ENCODE measurements at places on chromosomes 2 and 18.

- no peak for DNase-seq
These were observed 56.3 kb upstream of the ZNF532 start for GRCh38 chr18:58808349-58808748.

DNA sequence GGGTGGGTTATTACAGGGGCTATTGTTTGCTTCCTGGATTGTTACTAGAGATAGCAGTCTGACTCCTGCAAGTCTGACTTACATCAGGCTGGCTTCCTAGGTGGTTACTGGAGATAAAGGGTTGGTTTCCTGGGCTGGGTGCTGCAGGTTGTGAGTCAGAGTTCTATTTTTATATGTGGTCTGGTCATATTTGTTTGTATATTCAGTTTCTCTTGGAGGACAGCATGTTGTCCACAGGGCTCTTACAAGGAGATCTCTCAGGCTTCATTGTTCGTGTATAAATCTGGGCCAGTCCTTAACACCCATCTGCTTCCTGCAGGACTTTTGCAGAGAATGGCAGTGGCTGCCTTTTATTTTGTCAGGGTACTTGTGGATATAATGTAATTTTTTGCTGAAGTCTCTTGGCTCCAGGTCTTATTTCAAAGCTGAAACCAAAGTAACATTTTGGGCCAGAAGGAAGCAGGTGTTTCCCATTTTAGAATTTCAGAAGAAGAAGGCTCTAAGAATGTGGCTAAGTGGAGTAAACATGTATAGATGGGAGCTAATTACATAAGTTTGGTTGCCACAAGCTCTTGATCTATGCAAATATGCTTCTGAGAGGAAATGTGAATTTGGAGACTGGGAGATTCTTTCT lies 65.9 kb upstream of the SLC16A14 start:
- no peak for DNase-seq

DNA sequence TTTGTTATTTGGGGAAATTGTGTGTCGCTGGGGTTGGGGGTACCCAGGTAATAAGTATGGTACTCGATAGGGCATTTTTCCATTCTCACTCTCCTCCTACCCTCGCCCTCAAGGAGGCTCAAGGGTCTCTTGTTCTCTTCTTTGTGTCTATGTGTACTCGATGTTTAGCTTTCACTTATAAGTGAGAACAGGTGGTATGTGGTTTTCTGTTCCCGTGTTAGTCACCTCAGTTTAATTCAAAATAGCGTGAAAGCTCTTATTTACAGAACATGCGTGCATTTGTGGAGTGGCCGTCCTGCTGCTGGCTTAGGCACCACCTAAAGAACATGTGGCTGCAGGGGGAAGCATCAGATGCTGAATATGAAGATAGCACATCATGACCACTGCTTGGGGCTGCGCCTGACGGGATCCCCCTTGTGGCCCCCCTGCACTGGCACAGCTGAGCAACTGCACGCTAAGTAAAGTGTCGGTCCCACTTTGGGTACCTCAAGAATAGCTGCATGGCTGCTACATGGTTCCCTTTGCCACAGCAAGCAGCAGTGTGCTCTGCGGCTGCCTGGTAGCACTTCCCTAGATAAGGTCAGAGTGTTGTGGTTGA lies 569.0 kb downstream of the DCDC2C start:
- peak; percentile 16 for DNase-seq

DNA sequence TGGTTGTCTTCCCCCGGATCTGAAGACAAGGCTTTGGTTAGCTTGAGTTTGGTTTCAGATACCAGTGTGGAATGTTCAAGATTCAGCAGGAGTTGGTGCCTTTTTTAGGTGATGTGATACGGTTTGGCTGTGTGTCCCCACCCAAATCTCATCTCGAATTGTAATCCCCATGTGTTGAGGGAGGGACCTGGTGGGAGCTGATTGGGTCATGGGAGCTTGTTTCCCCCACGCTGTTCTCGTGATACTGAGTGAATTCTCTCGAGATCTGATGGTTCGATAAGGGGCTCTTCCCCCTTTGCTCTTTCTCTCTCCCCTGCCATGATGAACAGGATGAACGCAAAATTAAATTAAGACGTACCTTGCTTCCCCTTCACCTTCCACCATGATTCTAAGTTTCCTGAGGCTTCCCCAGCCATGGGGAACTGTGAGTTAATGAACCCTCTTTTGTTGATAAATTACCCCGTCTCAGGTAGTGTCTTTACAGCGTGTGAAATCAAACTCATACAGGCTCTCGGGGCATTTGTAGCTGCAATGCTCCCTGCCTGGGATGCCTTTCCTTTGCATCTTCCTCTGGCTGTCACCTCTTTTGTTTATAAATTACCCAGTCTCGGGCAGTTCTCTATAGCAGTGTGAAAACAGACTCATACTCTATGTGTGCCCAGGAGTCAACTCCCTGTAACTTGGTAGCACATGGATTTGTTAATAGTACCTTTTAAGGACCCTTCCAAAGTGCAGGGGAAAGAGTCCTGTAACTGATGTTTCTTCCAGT lies 21.3 kb downstream of the PDCD1 start:
- no peak for DNase-seq

DNA sequence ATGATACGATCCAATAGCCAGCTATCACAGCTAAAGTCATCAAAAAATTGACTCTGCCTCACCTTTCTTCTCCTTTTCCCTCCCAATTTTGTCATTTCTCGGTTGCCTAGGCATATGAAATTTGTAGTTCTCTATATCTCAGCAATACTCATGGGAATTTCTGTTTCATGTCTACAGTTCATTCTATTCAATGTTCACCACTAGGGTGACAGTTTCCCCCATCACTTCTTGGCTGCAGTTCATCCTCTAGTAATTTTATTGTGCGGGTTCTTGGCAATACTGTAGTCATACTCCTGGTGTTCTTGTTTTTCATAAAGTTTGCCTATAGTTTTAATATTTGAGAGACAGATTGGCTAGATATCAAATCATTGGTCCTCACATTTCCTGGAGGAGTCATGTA lies 872.2 kb upstream of the ID2 start:
- DNase-seq = no peak

DNA sequence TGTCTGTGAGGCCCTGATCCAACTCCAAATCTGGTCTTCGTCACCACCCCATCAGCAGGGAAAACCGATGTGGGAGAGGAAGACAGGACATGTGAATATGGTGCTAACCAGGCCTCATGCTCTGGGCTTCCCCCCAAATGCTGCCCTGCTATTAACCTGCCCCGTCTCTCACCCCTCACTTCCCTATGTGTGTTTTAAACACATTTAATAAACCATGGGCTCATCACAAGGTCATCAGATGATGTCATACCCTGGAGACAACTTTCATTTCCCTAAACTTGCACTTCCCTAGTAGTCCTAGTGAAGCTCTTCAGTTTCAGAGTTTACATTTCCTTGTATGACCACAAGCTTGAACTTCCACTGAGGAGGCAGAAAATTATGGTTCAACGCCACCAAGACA lies 49.9 kb downstream of the CD8B2 start:
- no peak for DNase-seq

DNA sequence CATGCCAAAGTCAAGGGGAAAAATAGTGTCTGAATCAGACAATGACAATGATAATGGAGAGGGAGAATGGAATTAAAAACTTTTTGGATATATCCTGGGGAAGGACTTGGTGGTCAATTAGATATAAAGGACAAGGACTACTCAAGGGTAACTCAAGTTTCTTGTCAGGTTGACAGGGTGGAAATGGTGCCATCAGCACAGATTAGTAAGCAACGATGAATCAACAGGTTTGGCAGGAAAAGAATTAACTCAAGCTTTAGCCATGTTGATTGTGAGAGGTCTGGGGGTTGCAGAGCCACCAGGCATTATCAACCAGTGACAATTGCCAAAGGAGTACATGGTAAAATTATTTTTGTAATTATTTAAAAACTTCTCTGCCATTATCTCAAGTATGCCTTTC lies 35.8 kb upstream of the SPATS2L start:
- no peak for DNase-seq

- no peak for DNase-seq
These were observed 55.9 kb downstream of the SDC1 start for GRCh38 chr2:20168727-20169696.

GRCh38 chr2:237688081-237688480 lies 60.7 kb downstream of the LRRFIP1 start:
- DNase-seq = no peak

- DNase-seq = no peak
These were observed 299.1 kb downstream of the SETBP1 start for GRCh38 chr18:44979748-44980147.

DNA sequence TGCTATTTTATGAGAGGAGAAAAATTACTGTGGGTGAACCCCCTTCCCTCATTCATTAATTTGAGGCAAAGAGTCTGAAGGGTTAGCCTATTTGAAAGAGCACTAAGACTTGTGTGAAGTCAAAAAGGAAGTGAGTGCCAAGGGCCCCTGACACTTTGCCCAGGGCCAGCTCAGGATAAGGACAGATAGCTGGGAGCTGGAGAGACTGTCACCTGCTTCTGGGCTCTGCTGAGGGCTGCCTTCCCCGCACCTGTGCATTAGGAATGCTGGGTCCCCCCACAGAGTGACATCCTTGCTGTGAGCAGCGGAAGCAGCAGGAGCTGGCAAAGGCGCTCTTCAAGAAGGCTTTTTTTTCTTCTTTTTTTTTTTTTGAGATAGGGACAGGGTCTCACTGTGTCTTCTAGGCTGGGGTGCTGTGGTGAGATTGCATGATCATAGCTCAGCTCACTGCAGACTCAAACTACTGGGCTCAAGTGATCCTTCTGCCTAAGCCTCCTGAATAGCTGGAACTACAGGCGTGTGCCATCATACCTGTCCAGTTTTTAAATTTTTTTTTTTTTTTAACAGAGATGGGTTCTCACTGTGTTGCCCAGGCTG lies 148.3 kb downstream of the AQP4 start:
- no peak for DNase-seq

- DNase-seq = no peak
These were observed 7.0 kb downstream of the CHCHD5 start for GRCh38 chr2:112591413-112591812.

GRCh38 chr2:10195278-10196109 lies 73.0 kb downstream of the RRM2 start:
- DNase-seq = no peak

- DNase-seq = no peak
These were observed 50.2 kb upstream of the SIGLEC15 start for GRCh38 chr18:45775241-45775676.

GRCh38 chr18:45175511-45175910 lies 439.8 kb upstream of the SLC14A2 start:
- DNase-seq = no peak

GRCh38 chr18:76943542-76944339 lies 121.4 kb downstream of the ZNF236 start:
- no peak for DNase-seq

GRCh38 chr2:3654531-3655225 lies 3.3 kb upstream of the ALLC start:
- no peak for DNase-seq

DNA sequence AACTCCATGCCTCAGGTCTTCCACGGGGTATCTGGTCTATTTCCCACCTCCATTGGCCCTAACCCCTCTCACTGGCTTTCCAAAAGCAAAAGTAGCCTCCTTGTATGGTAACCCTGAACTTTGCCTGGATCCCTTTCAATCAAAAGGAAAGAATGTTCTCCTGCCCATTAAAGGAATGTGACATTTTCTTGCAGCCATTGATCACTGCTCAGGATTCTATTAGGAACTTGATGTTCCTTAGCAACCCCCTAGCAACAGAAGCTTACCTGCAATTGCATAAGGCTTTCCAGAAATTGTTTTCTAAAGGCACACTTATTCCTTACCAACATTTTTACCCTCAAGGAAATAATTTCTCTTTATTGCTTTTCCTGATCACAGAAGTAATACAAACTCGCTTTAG lies 91.4 kb upstream of the AGAP1 start:
- no peak for DNase-seq

- DNase-seq = peak; percentile 28
These were observed 117.1 kb upstream of the BOD1L2 start for GRCh38 chr18:57029761-57030160.

DNA sequence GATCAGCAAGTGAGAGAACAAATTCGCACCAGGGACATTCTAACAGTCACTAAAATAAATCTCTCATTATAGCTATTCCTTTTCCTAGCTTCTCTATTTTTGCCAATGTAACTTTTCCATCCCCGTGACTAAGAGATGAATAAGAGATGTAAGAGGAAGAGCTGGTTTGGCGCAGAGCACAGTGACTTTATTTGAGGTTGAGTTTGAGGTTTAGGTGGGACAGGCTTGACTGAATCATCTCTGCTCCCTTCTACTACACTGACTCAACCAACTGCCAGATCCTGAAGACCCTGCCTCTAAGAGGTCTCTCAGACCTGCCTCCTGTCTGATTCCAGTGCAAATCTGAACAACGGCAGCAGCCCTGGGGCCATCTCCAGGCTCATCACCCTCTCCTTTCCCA lies 28.0 kb downstream of the RFX8 start:
- no peak for DNase-seq

GRCh38 chr18:74982946-74983635 lies 225.8 kb downstream of the PTGR3 start:
- DNase-seq = peak; percentile 99

DNA sequence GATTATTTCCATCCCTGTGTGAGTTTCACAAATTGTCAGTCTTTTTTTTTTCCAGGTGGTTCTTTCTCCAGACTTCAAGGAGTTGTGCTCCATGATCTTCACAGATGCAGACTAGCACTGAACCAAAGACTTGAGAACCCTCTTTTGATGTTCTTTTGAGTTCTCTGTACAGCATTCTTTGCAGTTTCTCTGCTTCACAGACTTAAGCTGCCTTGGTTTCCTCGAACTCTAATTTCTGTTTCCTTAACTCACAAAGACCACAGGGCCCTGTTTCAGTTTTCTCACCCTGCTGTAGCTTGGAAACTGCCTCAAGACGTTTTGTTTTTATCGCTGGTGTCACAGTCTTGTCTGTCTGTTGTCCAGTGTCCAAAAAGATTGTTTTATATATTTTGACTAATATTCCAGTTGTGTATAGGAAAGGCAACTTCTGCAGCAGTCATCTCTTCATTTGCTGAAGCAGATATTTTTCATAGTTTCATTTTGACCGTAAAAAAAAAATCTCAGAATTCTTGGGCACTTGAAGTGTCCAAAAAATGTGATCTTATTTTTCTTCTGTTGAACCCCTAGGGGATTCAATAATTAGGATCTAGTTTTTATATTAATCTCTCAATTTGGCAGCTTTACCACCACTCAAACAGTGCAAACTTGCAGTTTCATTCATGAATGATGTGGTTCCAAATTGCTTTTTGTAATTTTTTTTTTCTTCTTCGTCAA lies 97.0 kb upstream of the MC4R start:
- DNase-seq = no peak
